ENCODE measurements at places on chromosomes 16 and 17. TPM values are rescaled to one million over a fixed set of nuclear protein-coding genes. Genes with fewer than 3 reads are reported as not detected.
A peak's percentile ranks its signal among the peaks of the same experiment; 100 is the strongest.

DNA sequence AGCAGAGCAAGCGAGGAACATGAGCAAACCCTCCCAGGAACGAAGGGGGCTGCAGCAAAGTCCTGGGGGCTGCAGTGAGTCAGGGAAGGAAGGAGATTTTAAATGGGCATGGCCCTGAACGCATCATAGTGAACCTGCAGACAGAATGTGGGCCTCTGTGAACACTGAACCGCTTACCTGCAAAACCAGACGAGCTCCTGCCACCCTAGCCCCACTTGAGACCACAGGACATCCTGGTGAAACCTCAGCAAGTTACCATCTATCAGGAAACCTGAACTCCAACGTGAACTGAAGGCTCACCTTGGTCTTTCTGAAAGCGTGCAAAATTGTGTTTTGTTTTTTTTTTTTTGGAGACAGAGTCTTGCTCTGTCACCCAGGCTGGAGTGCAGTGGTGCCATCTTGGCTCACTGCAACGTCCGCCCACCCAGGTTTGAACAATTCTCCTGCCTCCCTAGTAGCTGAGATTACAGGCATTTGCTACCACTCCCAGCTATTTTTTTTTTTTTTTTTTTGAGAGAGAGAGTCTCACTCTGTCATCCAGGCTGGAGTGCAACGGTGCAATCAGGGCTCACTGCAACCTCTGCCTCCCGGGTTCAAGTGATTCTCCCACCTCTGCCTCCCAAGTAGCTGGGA is 30.8 kb downstream of the FANCA start:
- H3K27ac ChIP-seq, result no peak overlapping the region
- DNase-seq, result no peak
- H3K4me3 ChIP-seq, result no peak overlapping the region

DNA sequence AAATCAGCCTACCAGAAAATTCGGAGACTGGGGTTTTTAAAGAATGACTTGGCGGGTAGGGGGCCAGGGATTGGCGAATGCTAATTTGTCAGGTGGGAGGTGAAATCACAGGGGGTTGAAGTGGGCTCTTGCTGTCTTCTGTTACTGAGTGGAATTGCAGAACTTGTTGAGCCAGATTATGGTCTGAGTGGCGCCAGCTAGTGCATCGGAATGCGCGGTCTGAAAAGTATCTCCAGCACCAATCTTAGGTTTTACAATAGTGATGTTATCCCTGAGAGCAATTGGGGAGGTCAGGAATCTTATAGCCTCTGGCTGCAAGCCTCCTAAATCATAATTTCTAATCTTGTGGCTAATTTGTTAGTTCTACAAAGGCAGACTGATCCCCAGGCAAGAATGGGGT is 762 bp upstream of the RBL2 start:
- H3K36me3 ChIP-seq, result no peaks in the 10 kb centered on the region
- H3K4me3 ChIP-seq, result peak overlapping the region; percentile 96
- H3K27ac ChIP-seq, result peak overlapping the region; percentile 48
- peaks cover 44% of the 10 kb centered on the region for H3K4me1 ChIP-seq

DNA sequence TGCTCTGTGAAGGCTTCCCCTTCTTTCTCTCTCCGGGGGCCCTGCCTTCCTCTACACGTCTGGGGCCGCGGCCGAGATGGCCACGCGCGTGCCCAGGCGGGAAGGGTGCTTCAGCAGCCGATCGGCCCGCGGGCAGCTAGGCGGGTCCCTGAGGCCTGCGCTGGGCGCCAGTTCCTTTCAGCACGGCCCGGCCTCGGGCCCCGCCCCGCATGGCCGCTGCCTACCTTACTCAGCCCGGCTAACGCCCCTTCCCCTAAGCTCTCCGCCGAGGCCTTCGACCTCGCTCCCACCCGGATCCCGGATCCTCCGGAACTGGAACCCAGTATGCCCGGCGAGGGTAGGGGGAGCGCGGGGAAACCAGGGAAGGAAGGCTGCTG is 335 bp downstream of the TMEM11 start:
- H3K4me3 ChIP-seq, result peak overlapping the region; percentile 97
- H3K27me3 ChIP-seq, result no peaks in the 10 kb centered on the region
- H3K27ac ChIP-seq, result peak overlapping the region; percentile 81
- peaks cover 32% of the 10 kb centered on the region for H3K4me1 ChIP-seq

- 0 out of 2 replicates have a peak, but pooled peaks cover 5% of the 10 kb centered on the region for H3K36me3 ChIP-seq
- H3K4me3 ChIP-seq, result peak overlapping the region; percentile 98
- no peaks in the 10 kb centered on the region for H3K27me3 ChIP-seq
- no peak overlapping the region for H3K27ac ChIP-seq
- no peak for DNase-seq
Observed at GRCh38 chr16:54282202-54282927, 4.2 kb downstream of the IRX3 start.

DNA sequence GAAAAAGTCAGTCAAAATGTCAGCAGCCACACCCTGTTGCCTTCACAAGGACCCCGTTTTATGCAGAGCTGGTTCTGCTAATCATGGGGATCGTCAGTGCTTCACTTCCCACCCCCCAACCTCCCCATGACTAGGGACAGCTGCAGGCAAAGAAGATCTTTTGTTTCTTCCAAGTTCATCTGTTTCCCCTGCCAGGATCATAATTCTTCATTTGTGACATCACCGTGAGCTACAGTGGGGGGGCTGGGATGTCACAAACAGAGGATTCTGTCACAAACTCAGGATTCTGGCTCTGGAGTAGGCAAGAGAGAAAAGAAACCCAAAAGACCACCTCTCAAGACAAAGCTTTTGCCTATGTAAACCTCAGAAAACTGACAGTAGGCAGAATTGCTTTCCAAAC is 24.7 kb downstream of the DNAJC7 start:
- no peak overlapping the region for H3K4me3 ChIP-seq
- no peak overlapping the region for H3K27ac ChIP-seq
- no peak for DNase-seq
- H3K27me3 ChIP-seq, result no peaks in the 10 kb centered on the region
- H3K4me1 ChIP-seq, result peaks cover 34% of the 10 kb centered on the region
- peaks cover 40% of the 10 kb centered on the region for H3K36me3 ChIP-seq

DNA sequence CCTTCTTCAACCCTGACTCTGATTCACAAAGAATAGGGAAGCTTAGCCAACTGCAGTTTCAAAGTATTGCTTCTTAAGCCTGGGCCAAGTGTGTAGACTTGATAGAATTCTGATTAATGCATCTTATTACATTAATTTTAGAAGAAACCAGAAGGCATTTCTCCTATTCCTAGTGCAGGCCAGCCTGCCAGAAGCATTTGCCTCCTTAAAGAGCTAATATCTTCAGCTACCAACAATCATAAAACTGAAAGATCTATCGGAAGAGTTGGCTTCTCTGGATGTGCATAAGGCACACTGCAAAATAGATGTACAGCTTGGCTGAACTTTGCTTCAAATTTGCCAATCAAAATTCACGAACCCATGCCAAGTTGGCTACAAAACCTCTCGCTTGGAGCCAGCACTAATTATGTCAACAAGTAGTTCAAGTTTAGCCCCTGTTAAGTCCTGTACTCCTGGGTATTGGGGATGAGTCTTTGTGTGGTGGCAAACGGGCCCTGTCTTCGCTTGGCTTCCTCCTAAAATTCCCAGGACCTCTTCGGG is 717.8 kb downstream of the WWOX start:
- H3K27me3 ChIP-seq, result no peaks in the 10 kb centered on the region
- H3K4me1 ChIP-seq, result no peaks in the 10 kb centered on the region
- H3K36me3 ChIP-seq, result no peaks in the 10 kb centered on the region
- no peak overlapping the region for H3K27ac ChIP-seq
- no peak for DNase-seq

GRCh38 chr16:82440336-82440735 is 186.4 kb upstream of the CDH13 start:
- 0 out of 2 replicates have a peak, but pooled peaks cover 3% of the 10 kb centered on the region for H3K27me3 ChIP-seq
- H3K4me3 ChIP-seq, result no peak overlapping the region
- H3K27ac ChIP-seq, result no peak overlapping the region
- no peaks in the 10 kb centered on the region for H3K36me3 ChIP-seq
- DNase-seq, result no peak

- no peak overlapping the region for H3K27ac ChIP-seq
- no peaks in the 10 kb centered on the region for H3K4me1 ChIP-seq
- no peak for DNase-seq
- H3K4me3 ChIP-seq, result no peak overlapping the region
- H3K36me3 ChIP-seq, result no peaks in the 10 kb centered on the region
- peaks cover 72% of the 10 kb centered on the region for H3K27me3 ChIP-seq
Observed at GRCh38 chr16:1262210-1262845, 6.5 kb downstream of the TPSD1 start.

GRCh38 chr16:17939122-17939536 is 397.4 kb downstream of the NPIPA8 start:
- no peak for DNase-seq
- H3K27me3 ChIP-seq, result no peaks in the 10 kb centered on the region
- H3K27ac ChIP-seq, result no peak overlapping the region
- H3K36me3 ChIP-seq, result no peaks in the 10 kb centered on the region
- no peak overlapping the region for H3K4me3 ChIP-seq

- no peak overlapping the region for H3K4me3 ChIP-seq
- H3K36me3 ChIP-seq, result no peaks in the 10 kb centered on the region
- DNase-seq, result no peak
- H3K27me3 ChIP-seq, result no peaks in the 10 kb centered on the region
- no peaks in the 10 kb centered on the region for H3K4me1 ChIP-seq
Observed at GRCh38 chr16:31301708-31302400, 42.1 kb downstream of the ITGAM start.

DNA sequence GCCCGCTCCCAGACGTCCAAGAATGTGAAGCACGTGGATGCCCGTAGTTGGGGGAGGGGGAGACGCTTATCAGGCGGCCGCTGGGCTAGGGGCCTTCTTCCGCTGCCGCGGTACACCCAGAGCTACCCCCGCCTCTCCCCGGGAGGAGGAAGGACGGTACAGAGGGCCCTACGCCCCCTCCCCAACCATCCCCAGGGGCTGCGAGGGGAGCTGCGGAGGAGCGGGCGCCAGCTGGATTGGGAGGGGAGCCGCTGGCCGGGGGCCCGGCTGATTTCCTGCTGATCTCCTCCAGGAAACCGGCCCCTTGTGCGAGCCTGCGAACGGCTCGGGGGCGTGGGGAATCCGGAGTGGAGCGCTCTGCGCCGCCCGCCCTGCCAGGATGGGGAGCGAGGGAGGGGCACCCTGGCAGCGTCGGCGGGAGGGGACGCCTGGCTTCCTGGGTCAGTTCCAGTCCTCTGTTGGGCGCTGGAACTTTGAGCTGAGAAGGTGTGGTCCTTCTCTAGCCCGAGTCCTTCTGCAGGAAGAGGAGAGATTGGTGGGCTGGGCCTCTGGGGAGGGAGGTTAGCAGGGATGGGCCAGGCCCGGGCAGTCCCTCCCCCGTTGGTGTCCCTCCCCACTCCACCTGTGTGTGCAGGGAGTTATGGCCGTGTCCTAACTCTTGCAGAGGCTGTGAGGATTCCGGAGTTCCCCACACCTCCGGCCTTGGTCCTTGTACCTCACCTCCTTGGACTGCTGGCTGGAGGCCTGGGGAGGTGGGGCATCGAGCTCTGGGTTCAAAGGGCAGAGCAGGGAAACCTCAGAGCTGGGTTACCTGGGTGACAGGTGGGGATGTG is 19.2 kb downstream of the GJD3 start:
- no peaks in the 10 kb centered on the region for H3K36me3 ChIP-seq
- peak; percentile 80 for DNase-seq
- H3K4me3 ChIP-seq, result no peak overlapping the region
- H3K4me1 ChIP-seq, result peaks cover 12% of the 10 kb centered on the region
- H3K27me3 ChIP-seq, result no peaks in the 10 kb centered on the region

The SULT1A2 gene
- 21.8 TPM for total RNA-seq

The CTCF gene
- 35.3 TPM for total RNA-seq

The SEPTIN12 gene
- not detected for total RNA-seq

The KRT27 gene
- total RNA-seq, result not detected

Data from PC-9 (cell line).